ENCODE measurements at places on chromosomes 11 and 22.
A peak's percentile ranks its signal among the peaks of the same experiment; 100 is the strongest.

- no peak for DNase-seq
These were observed at the start of gene WT1 for GRCh38 chr11:32435511-32435941. WT1 (minus strand) TSS chr11:32435539.

DNA sequence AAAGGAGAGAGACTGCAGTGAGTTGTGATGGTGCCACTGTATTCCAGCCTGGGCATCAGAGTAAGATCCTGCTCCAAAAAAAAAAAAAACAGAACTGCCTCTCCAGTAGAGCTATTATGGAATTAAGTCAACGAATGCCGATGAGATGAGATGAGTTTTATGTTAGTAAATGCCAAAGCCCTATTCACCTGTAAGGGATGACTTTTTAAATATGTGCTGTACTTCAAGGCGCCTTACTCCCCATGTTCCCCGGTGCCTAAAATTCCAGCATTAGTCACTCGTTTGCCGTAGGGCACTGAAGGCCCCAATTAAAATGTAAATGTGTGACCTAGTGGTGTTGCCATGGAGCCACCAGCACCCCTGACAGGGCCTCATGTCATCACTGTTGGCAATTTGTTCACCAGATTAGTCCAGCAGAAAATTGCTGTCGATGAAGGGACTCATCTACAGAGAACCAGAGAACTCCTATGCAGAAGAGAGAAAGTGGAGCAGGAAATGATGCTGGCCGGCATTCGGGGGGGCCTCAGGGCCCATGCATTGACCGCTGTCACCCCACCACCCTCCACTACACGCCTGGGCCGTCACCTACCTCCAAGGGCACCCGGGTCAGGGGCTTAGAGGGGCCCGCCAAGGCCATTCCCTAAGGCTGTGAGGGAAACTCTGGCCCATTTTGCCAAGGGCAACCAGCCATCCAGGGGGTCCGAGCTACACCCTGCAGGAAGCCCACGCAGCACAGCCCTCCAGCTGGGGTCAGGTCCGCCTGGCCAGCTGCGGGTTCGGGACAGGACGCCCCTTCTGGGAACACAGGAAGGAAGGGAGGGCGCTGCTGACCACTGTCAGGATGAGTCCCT, 17.8 kb downstream of the LIF start:
- DNase-seq = no peak

- no peak for DNase-seq
These were observed 50.6 kb downstream of the LDLRAD3 start for GRCh38 chr11:35994421-35994820.

DNA sequence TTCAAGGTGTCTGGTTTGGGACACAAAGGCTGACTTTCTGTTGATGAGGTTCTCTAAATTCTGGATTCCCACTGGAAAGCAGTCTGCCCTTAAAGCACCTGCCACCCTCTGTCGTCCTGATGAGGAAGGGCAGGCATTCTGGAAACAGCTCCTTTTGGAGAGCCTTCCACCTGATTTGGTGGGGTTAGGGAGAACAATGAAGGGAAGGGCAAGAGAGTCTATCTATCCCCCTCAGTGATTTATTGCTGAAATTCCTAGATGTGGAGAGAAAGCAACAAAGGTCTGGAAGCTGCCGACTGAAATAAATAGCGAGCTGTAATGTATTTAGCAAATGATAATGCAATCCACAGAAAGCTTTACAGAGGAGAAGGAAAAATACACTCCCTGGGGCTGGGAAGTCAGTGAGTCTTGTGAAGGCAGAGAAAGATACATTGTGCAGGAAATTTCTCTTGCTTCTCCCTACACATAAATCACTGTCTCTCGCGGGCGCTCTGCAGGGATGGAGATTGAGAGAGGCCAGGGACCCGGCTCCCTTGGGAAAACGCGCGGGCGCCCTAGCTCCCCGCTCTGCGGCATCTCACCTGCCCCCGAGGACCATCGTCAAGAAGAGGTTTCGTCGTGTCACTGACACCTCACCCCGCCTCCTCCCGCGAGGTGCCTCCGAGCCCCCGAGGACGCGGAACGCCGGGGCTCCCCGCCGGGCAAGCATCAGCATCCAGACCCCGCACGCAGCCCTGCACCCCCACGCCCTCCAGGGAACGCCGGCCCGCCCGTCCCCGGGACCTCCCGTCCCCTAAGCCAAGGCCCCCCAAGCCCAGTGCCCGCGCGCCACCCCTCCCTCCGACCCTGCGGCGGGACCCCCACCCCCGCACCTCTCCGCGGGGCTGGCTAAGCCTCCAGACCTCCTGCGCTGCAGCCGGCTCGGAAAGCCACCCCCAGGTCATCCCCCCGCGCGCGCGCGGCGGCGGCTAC, 673 bp downstream of the CDON start:
- DNase-seq = peak; percentile 28

DNA sequence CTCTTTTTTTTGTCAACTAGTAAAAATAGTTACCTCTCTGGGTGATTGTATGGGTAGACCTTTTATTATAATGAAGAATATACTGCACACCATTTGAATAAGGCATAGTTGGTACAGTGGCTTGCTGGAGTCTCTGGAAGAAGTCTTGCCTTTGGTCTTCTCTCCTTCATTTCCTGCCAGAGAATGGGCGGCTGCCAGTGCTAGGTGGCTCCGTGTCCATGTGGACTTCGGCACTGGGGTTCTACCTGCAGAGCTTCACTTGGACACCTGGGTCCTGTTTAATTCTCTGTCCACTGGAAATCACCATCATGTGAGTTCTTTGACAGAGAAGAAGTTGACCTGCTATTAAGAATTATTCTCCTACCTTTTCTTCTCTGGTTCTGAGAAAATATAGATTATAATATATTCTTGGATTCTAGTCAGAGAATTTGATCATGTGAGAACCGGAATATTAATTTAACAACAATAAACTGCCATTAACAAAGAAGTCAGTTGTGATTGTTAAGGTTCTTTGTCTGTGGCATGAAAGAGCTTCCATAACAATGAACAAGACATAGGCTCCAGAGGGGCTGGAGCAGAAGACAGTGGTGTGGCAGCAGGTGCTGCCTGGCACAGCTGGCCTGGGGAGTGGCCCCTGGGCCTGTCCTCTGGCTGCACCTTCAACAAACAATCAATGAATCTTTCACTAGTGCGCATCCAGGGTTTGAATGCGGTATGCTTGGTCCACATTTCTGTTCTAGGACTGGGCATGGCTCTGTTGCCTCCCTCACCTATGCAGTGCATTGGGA, 77.5 kb downstream of the PPFIBP2 start:
- DNase-seq = no peak

DNA sequence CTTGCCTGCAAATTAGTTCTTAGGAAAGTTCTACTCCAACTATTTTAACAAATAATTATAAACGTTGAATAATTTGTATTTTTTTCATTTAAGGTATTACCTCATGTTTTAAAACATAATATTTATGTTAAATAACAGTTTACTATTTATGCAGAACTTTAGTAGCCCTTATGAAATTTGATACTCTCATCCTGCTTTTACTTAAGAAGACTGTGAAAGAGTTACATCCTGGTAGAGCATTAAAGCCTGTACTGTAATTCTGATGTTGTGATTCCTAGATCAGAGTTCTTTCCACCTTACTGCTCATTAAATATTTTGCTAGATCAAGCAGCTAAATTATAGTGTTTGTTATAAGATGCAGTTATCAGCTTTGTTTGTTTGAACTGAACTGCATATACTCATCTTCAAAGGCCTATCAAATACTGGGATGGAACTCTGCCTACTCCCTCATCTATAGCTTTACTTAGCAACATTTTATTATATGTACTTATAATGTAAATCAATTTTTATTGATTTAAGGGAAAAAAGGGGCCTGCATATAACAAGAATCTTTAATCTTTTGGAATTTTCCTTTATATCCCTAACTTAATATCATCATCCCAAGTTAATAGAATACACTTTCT, 304.2 kb downstream of the DYNC2H1 start:
- no peak for DNase-seq

Data from stimulated activated CD4-positive, alpha-beta T cell treated with anti-CD3 and anti-CD28 coated beads, Interleukin-12 subunit alpha, Interleukin-12 subunit beta, amount 100 ng/mL, for 4 hours (primary cell).